ENCODE measurements at places on chromosomes 1 and 21.
A peak's percentile ranks its signal among the peaks of the same experiment; 100 is the strongest.

- DNase-seq, result no peak
Measured at GRCh38 chr1:19563324-19564097, 78.2 kb upstream of the CAPZB start.

- no peak for DNase-seq
Measured at GRCh38 chr1:117501281-117501680, 104.6 kb upstream of the TENT5C start.

DNA sequence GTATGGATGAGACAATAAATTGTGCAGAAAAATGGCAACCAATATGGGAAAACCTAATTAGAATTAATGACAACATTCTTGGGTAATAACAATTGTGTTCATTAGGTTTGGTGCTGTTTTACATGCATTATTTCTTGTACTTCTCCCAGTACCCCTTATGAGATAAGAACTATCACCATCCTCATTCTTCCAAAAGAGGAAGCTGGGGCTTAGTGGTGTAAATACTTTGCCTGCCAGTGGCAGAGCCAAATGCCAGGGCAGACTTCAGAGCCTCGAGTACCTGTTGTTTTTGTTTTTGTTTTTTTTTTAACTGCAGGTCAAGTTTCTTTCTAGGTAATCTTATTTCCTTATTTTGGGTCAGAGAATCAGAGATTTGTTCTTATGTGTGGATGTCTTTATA lies 206.4 kb downstream of the RHOU start:
- no peak for DNase-seq

- DNase-seq, result no peak
Measured at GRCh38 chr21:46607636-46608035, 2.8 kb upstream of the S100B start.

GRCh38 chr21:42580793-42581321 lies 67.2 kb downstream of the SLC37A1 start:
- DNase-seq, result no peak

DNA sequence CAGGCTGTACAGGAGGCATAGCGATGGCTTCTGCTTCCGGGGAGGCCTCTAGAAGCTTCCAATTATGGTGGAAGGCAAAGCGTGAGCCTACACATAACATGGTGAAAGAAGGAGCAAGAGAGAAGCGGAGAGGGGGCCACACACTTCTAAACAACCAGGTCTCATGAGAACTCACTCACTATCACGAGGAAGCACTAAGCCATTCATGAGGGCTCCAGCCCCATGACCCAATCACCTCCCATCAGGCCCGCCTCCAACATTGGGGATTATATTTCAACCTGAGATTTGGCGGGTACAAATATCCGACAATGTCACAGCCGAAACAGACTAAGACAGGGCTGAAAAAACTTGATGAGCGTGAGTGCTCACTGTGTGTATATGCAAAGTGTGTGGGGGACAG lies 89.3 kb upstream of the CNIH3 start:
- DNase-seq, result no peak

- no peak for DNase-seq
Measured at GRCh38 chr1:117819301-117819700, 110.1 kb downstream of the GDAP2 start.

DNA sequence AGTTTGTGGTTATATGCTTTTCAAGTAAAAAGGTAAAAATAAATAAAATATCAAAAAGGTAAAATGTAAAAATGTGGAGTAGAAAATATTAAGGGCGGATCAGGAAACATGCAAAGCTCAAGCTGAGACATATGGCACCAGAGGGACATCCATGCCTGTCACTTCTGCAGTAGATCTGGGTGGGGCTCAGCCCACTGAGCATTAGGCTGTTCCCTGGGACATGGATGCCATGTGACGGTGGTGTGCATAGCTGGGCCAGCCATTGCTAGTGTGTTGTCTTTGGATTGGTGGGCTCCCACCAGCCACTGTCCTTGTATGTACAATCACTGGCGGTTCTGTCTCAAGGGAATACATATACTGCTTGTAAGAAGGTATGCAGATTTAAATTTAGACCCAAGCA lies 3.0 kb downstream of the TTC13 start:
- no peak for DNase-seq

DNA sequence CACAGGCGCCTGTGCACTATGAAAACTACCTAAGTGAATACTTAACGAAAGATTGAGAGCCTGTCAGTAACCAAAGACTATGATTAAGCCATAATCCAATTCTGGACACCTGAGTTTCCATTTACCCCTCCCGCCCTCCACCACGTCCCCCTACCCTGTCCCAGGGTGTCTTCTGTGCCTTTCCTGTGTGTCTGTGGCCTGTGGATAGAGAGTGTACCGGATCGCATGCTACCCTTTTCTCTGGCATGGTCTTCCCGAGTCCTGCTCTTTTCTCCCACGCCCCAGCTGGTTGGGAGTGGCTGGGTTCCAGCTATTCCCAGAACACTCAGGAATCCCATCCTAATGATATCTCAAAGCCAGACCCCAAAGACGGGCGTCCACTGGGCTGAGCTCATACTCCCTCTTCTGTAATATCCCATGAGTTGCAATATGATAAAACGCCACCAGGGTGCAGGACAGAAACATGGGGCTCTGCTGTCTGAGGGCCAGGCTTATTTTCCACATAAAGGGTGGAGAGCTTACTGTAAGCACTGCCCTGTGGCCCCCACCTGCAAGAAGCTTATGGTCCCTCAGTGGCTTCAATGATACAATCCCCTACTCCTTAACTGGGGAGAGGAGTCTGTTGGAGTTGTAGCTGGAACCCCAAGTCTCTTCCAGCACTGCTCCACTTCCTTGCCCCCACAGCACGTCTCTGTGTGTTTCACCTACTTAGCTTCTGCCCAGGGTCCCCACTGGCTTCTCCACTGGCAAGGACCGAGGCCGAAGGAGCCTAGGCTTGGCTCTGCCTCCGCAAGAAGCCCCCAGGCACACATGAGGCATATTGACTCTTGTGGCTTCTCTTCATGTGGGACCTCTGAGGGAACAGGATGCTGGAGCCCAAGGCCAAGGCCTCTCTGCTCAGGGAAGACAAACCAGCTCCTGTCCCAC lies 17.6 kb upstream of the ALX3 start:
- no peak for DNase-seq

- DNase-seq, result no peak
Measured at GRCh38 chr1:175364424-175365076, 172.0 kb upstream of the KIAA0040 start.

DNA sequence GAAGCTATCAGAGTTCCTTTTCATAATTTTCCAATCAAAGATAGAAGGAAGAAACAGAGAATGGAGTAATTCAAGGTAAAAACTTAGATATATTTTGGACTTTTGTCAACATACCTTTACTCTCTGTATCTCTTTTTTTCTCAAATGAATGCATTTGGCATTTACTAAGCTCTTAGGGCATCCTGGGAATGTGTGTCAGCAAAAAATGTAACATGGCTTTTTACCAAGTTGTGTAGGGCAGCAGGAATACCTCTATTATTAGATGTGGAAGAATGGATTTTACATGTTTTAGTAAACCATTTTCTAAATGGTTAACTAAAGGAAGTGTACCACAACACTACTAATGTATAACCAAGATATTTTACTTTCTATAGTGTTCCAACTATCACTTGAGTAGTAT lies 4.2 kb upstream of the COL11A1 start:
- DNase-seq, result no peak

DNA sequence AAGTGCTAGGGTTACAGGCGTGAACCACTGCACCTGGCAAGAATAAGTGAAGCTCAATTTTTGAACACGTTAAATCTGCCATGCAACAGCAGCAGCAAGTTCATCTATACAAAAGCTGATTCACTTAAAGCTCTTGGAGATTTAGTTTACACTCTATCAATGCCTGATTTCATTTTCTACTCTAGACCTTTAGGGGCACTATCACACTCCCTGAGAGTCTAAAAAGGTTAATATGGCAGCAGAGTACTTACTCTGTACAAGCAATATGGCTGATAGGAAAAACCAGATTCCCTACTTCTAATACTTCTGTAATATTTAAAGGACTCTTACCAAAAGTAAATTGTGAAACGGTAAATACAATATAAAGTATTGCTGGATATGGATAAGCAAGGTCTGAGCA lies 4.8 kb downstream of the RBM34 start:
- DNase-seq, result no peak

DNA sequence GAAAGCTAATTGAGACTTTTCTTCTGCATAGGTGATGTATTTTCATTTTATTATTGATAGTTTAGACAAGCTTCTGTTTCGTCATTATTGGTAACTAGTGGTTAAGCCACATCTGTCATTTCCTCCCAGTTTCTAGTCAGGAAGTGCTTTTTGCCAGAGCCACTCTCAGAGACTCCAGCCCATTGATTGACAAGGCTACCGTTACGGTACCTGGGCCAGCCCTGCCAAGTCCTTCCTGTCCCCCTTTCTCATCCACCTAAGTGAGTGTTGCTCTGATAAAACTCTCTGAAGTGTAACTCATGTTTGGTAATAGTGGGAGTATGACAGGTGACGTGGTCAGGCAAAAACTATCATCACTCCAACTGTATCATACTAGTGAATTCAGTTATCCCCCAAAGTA lies 29.6 kb upstream of the AGL start:
- DNase-seq, result no peak

- DNase-seq, result no peak
Measured at GRCh38 chr1:220922951-220923350, 43.7 kb downstream of the HLX start.

DNA sequence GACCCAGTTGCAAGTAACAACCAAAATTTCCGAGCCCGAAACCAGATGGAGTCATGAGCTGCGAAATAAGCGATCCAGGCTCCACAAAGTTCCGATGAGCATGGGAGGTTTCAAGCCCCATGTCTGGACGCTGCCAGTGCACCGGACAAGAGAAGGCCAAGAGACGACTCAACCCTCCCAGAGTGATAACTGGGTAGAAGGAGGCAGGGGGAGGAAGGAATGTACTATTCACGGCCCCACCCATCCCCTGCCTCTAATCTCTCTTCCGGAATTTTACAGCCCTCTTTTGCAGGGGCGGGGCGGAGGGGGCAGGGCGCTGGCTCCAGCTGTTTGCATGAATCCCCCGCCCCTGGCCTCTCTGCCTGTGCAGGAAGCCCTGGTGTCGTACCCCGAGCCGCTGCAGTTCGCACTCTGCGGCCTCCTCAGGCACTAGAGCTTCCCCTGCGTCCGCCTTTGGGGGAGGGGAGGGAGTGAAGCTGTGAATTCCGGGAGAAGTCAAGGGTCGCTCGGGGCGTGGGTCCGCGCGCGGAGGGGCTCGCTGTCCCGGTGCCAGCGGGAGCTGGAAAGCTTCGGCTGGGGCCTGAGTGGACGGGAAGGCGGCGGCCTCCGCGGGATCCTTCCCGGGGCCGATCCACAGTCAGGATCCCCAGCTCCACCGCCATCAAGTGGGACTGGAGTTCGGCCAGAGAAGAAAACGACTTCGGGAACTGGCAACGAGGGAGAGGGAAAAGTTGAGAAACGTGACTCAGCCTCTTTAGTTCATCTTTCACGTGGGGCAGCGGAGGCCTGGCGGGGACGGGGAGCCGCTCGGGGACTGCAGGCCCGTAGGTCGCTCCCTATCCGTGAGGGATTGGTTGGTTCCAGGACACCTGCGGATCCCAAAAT lies 6.3 kb upstream of the PTP4A2 start:
- DNase-seq, result no peak

GRCh38 chr1:168112673-168113305 lies 23.9 kb downstream of the GPR161 start:
- peak; percentile 50 for DNase-seq

DNA sequence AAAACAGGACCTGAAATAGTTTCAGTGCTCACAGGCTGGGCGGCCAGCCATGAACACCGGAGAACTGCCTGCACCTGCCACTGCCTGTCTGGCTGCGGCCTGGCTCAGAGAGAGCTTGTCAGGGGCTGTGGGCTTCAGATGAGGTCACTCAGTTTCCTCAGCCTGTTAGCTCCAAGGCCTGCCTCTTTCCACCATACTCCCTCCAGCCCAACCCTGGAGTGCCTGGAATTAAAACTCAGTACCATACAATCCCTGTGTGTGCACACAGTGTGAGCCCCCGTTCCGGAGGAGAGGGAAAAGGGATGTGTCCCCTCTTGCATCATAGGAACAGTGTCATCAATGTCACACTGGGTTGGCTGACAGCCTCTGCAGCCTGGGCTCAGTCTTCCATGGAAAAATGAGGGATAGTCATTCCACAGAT lies 16.2 kb downstream of the CACNA1S start:
- no peak for DNase-seq

- DNase-seq, result no peak
Measured at GRCh38 chr1:234217316-234217840, 155.9 kb upstream of the COA6 start.

GRCh38 chr1:12593621-12594066 lies 24.4 kb downstream of the DHRS3 start:
- DNase-seq, result no peak

- no peak for DNase-seq
Measured at GRCh38 chr1:203477748-203478147, 2.1 kb downstream of the PRELP start.

DNA sequence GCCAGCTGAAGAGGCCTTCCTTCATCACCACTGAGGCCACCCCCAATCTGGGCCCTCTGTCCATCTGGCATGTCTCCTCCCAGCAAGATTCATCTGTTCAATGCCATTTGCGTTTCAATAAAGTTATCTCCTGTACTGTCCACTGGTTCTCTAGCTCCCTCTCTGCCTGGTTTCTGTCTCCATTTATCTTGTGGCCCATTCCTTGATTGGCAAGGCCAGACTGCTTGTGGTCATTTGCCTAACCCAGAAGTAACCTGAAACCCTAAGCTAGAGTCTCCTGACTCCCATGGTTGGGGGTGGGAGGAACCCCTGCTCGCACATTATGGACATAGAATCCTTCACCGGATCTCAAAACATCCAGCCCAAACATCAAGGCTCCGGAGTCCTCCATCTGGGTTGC lies 2.1 kb upstream of the IPO9 start:
- no peak for DNase-seq

DNA sequence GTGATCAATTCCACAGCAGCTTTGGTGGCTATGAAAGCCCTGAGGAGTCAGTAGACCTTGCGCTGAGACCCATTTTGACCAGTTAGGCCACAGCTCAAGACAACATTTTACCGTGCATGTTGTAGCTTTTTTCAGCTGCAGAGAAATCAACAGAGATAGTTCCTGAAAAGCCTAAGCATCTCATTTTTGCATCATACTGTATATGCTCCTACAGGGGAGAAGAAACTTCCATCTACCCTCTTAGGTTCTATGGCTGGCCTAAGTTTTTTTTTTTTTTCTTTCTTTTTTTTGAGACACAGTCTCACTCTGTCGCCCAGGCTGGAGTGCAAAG lies 24.8 kb upstream of the EYA3 start:
- no peak for DNase-seq

DNA sequence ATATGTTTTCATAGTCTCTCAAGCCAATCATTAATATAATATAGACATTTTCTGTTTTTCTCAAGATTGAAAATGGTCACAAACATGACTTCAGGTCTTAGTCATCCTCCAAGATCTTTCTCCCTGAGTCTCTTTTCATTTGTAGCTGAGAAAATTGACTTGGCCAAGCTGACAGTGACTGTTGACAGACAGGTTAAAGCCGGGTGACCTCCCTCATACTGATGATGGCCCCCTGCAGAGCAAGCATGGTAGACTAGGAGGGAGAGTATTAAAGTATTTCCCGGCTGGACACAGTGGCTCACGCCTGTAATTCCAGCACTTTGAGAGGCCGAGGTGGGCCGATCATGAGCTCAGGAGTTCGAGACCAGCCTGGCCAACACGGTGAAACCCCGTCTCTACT lies 6.8 kb upstream of the KIAA1614 start:
- DNase-seq, result no peak

All from activated CD8-positive, alpha-beta memory T cell treated with anti-CD3 and anti-CD28 coated beads for 48 hours (primary cell).